Fibroblast of lung (primary cell): ENCODE measurements at places on chromosomes 12 and 14.

DNA sequence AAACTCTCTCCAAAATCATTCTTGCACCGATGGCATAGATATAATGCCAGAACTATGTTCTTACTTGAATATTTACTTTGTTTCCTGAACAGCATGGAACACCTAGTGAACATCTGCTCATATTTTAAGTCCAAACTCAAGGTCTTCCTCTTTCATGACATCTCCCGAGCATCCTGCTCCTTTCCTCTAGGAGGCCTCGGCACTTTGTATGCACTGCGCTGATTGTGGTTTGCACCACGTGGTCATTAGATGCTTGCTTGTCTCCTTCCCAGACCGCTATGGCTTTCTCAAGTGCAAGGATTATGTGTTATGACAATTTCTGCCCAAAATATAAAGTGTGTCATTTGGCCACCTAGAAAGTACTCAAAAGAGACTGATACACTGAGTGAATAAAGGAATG is 912.0 kb downstream of the GALC start:
- DNase-seq = no peak

GRCh38 chr14:36056845-36057244 is 119.7 kb downstream of the PTCSC3 start:
- DNase-seq = no peak

DNA sequence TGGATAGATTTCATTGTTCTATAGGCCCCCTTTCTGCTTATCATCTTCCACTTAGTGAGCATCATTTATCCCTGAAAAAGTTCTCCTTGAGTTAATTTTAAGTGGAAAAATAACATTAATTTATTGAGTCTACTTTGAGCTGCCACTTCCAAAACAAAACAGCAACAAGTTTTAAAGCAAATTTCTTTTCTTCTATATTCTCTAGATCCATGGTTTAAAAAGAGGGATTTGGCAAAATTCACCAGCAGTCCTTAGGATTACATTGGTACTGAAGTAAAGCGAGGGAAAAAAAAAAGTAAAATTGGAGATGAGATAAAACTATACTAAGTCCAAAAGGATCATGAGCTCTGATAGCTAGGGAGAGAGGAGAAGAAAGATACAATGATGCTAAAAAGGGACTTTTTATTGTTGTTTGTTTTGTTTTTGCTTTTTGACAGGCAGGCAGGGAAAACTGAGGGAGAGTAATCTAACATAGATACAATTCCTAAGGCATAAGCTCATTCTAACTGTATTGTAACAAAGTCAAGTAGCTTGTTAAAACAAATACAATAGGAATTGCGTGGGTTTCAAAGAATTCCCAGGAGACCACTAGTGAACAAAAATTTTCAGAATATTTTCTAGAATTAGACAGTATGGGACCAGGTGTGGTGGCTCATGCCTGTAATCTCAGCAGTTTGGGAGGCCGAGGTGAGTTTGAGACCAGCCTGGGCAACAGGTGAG is 19.2 kb upstream of the PLEKHA5 start:
- DNase-seq = no peak

- DNase-seq = peak; percentile 83
Observed at GRCh38 chr12:2794736-2795289, at the start of gene FKBP4. Gene FKBP4 (plus strand): TSS chr12:2794970. CDS start chr12:2795140, 170 bp downstream.

- peak; percentile 69 for DNase-seq
Observed at GRCh38 chr12:42859612-42860011, 270.1 kb upstream of the PRICKLE1 start.

GRCh38 chr14:99289394-99290189 is 17.6 kb upstream of the BCL11B start:
- DNase-seq = no peak

DNA sequence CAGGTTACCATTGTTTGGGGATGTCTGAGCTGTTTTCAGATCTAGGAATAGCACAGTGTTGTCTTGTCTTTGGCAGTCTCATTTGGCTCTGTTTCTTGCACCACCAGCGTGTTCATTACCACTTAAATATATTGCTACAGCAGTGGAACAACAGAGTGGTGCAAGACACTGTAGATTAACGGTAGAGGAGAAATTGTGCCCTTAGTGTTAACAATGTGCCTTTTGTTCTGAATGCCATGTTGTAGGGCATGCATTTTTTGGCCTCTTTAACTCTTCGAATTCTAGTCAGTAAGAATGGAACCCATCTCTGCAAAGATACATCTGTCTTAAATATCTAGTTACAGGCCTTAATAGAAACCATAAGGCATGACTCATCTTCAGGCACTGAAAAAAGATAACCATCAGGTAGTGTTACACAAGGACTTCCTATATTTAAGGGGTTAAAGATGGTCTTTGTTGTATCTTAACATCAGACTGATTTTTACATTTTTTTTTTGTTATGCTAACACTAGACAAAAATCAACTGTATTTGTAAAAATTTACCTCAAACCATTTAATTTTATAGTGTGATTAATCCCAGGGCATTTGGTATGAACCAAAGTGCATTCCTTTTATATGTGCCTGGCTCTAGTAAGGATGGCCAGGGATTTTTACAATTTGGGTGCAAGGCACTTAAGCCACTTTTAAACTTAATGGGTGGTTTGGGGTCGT is 12.9 kb downstream of the DYRK2 start:
- peak; percentile 84 for DNase-seq

DNA sequence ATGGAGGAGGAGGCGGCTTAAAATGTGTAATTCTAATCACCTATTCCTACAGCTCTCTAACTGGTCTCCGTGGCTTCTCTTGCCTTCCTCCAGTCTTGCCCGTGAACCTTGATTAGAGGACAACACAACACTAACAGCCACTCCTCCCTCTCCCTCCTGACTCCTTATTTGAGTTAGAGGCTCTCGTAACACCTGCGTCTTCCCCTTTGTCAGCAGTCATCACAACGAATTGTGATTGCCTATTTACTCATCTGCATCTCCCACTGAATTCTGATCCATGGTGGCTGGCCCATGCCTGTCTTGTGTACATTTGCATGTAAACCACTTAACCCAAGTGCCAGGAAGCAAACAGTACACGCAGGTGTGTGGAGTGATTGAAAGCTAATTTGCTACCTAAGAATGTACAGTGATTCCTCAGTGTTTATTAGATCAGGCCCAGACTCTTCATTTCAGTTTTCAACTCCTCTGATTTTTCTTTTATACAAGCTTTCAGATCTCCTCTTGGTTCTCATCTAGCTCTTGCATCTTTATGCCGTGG is 154.5 kb downstream of the MON2 start:
- no peak for DNase-seq

DNA sequence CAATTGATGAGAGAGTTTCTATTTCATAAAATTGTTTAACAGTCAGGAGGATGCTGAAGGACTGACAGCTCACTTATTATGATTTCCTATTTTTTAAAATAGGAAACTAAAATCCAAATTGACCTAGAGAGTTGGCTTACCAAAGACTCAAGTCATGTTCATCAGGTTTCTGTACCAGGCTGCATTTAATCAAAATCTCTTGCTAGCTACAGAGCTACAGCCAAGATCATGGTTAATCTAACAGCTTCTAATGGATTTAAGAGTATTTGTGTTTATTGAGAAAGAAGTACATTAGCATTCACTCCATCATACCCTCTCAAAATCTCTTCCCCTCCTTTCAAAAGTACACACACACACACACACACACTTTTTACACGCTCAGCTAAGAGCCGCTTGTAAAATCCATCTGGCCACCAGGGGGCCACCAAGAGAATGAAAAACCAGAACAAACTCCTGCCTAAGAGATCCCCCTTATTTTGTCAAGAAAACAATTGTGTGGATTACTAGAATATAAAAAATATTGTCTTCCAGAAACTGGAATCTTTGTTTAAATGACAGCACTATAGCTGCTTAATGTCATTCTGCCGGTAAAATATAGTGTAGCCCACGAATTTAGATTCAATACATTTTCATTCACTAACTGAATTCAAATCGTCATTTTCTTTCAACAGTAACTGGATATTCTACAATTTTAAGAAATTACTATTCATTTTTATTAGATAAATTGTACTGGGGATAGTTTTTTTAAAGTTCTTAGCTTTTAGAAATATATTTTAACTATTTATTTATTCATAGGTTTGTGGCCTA is 334.0 kb downstream of the BTG1 start:
- DNase-seq = peak; percentile 80

DNA sequence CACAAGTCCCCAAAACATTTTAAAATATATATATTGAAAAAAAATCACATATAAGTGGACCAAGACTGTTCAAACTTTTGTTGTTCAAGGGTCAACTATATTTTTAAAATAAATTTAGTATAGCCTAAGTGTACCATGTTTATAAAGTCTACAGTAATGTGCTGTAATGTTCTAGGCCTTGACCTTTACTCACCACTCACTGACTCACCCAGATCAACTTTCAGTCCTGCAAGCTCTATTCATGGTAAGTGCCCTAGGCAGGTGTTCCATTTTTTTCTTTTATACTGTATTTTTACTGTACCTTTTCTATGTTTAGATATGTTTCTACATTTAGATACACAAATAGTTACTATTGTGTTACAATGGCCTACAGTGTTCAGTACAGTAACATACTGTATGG is 23.4 kb upstream of the TMTC1 start:
- peak; percentile 21 for DNase-seq

- no peak for DNase-seq
Observed at GRCh38 chr14:97773598-97773997, 976.4 kb downstream of the VRK1 start.

- DNase-seq = no peak
Observed at GRCh38 chr14:70571139-70571538, 29.3 kb downstream of the MED6 start.
